ENCODE measurements at places on chromosomes 5 and 9.

DNA sequence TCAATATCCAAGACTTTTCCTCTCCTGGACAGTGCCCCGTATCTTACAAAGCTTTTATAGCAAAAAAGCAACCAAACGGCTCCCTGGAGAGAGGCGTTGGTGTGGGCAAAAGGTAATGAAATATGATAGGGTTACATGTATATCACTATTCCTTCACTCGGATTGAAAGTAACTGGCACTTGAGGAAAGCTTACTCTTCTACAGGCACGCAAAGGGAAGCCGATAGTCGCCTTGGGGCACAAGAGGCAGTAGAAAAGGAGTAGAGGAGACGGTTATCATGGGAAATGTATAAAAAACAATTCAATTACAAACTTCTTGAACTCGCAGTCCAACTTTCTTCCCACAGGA lies 1.1 kb downstream of the DIAPH1 start:
- DNase-seq = no peak

- peak; percentile 93 for DNase-seq
Measured at GRCh38 chr5:59893429-59894227, at the start of gene PDE4D. Gene PDE4D (minus strand): TSS chr5:59893726.

DNA sequence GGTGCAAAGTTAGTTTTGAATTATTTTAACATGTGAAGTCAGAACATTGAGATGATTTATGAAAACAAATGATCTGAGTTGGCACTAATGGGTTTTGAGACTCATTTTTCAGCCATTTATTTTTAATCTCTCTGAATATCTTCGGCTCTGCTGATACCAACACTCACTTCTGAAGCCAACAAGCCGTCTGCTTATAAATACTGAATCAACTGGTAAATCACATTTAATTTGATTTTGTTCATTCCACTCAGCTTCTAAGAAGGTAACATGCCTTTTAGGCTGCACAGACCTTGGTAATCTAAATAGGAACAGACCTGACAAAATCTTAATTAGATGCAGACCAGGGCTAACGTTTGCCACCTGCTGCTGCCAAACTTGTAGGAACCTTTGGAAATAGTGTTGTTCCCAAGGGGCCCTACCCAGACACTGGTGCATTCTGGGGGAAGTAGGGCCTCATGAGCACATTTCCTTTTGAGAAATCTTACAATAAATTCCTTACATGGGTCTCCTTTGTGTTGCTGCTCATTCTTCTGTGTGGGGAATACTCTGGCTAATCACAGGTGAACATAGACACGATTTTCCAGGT lies 182.2 kb downstream of the KCTD16 start:
- no peak for DNase-seq

DNA sequence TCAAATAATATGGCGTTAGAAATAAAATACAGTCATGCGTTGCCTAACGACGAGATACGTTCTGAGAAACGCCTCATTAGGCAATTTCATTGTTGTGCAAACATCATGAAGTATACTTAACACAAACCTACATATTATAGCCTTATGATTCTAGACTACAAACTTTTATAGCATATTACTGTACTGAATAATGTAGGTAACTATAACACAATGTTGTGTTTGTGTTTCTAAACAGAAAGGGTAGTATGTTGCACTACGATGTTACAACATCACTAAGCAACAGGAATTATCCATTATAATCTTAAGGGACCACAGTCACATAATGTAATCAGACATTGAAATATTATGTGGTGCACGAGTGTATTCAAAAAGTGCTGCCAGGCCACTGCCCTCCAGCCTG lies 3.0 kb upstream of the SMC2 start:
- DNase-seq = no peak

DNA sequence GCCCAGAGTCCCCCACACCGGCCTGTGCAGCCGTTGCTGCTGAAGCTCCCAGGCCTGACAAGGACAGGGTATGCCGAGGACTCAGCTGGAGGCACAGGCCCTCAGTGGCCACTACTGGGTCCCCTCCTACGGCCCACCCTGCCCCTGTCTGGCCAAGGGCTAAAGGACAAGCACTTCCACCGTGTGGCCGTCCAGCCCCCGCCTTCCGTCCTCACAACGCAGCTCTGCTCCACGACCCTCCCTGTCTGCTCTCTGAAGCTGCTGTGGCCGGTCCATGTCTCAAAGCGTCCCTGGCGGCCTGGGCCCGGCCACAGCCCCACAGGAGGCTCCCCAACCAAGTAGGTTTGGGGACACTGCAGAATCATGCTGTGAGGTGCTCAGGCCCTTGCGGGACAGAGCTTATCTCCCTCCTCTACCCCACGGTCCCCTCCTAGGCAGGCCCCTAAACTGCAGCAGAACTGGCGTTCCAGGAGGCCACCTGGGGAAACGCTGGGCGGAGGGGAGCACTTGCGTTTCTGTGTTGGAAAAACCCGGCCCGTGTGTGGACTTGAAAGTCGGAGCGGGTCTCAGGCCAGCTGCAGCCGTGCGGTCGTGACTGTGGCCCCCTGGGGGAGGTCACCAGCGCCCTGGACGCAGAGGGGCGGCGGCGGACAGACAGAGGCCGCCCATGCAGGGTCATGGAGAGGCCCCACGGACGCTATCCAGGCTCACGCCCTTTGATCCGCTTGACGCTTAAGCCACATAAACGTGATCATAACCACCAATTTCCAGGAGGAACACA lies 45.6 kb downstream of the NKD2 start:
- DNase-seq = no peak

GRCh38 chr5:93407454-93407853 lies 173.6 kb downstream of the NR2F1-AS1 start:
- DNase-seq = no peak

- DNase-seq = no peak
Measured at GRCh38 chr9:33265211-33265865, 489 bp downstream of the CHMP5 start.

DNA sequence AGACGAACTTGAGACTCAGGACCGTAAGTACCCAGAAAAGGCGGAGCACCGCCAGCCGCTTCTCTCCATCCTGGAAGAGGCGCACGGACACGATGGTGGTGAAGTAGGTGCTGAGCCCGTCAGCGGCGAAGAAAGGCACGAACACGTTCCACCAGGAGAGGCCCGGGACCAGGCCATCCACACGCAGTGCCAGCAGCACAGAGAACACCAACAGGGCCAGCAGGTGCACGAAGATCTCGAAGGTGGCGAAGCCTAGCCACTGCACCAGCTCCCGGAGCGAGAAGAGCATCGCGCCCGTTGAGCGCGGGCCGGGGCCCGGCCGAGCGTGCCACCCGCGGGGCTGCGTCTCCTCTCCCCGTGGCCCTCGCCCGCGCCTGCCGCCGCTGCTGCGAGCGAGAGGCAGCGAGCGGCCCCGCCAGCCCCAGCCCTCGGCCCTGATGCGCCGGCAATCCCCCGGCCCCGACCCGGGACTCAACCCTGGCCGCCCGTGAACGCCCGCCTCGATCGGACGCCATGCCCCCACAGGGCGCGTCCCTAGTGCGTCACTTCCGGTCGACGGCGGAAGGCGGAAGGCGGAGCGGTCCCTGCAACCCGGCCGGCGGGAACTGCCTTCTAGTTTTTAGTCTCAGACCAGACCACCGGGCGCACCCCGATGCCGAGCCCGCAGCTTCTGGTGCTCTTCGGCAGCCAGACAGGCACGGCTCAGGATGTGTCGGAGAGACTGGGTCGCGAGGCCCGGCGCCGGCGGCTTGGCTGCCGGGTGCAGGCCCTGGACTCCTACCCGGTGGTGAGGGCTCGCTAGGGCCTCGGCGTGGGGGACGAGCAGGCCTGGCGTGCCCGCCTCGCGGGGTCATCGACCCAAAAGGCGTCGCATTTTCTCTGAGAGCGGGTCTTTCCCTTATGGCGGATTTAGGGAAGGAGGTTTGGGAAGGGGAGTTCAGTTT lies at the start of the genes NDOR1 and TMEM203:
NDOR1 (plus strand) TSS at position 575 of the 944 bp plus-strand sequence; CDS start at position 653, 78 bp downstream.
TMEM203 (minus strand) TSS at position 523 of the 944 bp plus-strand sequence; CDS start at position 289, 234 bp downstream.
- peak; percentile 99 for DNase-seq

GRCh38 chr9:75912951-75913350 lies 22.5 kb downstream of the PCSK5 start:
- no peak for DNase-seq

- no peak for DNase-seq
Measured at GRCh38 chr5:91487420-91487819, 104.3 kb upstream of the ARRDC3 start.

GRCh38 chr5:168366116-168366515 lies 74.7 kb downstream of the WWC1 start:
- DNase-seq = no peak

DNA sequence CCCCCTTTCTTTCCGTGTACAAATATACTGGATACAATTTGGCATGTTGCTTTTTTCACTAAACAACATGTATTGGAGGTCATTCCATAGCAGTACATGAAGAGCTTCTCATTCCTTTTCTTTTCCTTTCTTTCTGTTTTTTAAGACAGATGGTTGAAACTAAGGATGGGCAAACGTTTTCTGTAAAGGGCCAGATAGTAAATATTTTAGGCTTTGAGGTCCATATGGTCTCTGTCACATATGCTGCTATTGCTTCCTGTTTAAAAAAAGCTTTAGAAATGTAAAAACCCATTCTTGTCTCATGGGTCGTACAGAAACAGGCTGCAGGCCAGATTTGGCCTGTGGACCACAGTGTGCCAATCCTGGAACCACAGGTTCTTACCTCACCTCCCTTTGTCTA lies 160.1 kb downstream of the ACER2 start:
- no peak for DNase-seq

- no peak for DNase-seq
Measured at GRCh38 chr5:32595118-32595517, 9.8 kb downstream of the SUB1 start.

DNA sequence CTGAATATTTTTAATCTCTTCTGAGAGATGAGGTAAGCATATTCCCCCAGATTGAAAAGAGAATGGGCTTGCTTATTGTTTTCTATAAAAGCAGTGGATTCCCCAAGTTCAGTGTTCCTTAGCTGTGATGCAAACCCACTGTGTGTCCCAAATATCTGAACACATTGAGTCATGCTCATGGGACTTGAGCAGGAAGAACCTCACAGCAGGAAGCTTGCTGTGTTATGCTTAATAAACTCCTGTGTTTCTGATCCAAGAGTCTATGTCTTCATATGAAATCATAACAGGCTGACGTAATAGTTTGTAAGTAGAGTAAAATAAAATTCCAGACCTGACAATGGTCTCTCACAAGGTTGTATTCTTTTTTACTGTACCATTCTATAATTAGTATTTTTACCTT lies 24.8 kb upstream of the LOX start:
- no peak for DNase-seq

GRCh38 chr5:56814963-56815657 lies at the start of gene MAP3K1:
Gene MAP3K1 (plus strand): TSS chr5:56815549. CDS start chr5:56815574, 25 bp downstream.
- peak; percentile 89 for DNase-seq

DNA sequence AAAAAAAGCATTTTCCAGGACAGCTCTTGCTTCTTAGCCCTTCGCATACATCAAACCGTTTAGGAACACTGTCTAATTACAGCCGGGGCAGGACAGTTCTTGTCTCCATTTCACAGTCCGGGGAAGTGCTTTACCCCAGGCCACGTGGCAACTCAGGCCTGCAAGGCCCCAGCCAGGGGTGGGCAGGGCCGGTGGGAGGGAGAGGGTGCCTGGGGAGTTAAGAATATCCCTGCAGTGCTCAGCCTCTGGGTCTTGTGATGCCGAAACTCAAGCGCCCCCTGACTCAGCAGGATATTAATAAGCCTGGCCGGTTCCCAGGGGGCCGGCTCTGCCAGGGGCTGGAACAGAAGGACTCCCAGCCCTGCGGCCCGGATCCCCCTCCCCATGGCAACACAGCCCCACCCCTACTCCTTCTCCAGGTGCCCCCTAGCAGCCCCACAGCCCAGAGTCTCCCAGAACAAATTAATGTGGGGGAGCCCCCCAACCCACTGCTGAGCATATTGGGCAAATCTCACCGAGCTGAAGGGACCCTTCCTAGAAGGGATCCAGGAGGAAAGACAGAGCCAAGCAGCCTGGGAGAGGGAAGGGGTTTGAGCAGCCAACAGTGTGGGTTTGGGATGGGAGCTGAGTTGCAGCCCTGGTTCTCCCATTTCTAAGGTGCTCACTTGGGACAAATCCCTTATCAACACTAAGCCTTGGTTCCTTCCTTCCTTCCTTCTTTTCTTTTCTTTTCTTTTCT lies 45.3 kb downstream of the PLPP7 start:
- DNase-seq = no peak

- DNase-seq = no peak
Measured at GRCh38 chr5:124402144-124402581, 344.3 kb downstream of the ZNF608 start.

DNA sequence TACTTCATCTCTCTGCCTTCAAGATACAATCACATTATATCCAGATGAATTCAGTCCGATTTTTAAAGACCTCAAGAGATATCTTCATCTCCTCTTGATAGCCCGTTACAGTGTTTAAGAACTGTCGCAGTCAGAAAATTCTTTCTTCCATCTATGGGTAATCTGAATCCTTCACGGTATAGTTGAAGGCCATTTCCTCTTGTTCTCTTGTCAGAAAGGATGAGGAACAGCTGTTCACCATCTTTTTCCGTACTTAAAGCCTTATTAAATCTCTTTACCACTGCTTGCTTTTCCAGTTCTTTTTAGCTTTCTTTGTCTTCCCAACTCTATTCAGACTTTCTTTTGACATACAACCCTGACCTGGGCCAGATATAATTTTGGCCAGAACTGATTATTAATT lies 121.8 kb downstream of the XRCC4 start:
- DNase-seq = no peak

- DNase-seq = no peak
Measured at GRCh38 chr5:168217497-168217896, 73.9 kb upstream of the WWC1 start.

- no peak for DNase-seq
Measured at GRCh38 chr9:15764131-15764530, 211.3 kb downstream of the CCDC171 start.

DNA sequence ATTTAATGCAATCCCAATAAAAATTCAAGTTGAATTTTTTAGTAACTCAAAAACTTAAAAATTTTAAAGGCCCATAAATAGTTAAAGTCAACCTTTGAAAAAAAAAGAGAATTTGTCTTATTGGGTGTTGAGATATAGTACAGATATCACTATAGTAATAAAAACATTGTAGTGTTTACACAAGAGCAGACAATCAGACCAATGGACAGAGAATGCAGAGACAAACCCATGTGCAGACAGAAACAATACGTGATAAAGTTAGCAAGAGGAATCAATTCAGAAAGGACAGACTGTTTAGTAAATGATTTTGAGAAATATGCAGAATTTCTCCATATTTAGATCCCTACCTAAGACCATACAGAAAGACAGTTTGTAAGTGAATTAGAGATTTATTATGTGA lies 33.9 kb downstream of the GOLGA1 start:
- no peak for DNase-seq

GRCh38 chr9:99272836-99273235 lies 50.8 kb downstream of the SEC61B start:
- DNase-seq = no peak

- DNase-seq = no peak
Measured at GRCh38 chr5:51556833-51557232, 173.6 kb downstream of the ISL1 start.

GRCh38 chr5:122218778-122219177 lies 89.4 kb downstream of the ZNF474 start:
- DNase-seq = no peak

- no peak for DNase-seq
Measured at GRCh38 chr5:33795496-33795895, 96.3 kb downstream of the ADAMTS12 start.

- peak; percentile 41 for DNase-seq
Measured at GRCh38 chr5:78537821-78538220, 110.8 kb downstream of the LHFPL2 start.

All from iPS-NIHi11 (cell line).